Kasumi-1 (cell line): ENCODE measurements at places on chromosomes 1 and 21.

GRCh38 chr1:27330786-27331185 is 8.8 kb downstream of the TMEM222 start:
- DNase-seq, result no peak

- DNase-seq, result no peak
Measured at GRCh38 chr1:55259911-55260609, 44.9 kb upstream of the USP24 start.

DNA sequence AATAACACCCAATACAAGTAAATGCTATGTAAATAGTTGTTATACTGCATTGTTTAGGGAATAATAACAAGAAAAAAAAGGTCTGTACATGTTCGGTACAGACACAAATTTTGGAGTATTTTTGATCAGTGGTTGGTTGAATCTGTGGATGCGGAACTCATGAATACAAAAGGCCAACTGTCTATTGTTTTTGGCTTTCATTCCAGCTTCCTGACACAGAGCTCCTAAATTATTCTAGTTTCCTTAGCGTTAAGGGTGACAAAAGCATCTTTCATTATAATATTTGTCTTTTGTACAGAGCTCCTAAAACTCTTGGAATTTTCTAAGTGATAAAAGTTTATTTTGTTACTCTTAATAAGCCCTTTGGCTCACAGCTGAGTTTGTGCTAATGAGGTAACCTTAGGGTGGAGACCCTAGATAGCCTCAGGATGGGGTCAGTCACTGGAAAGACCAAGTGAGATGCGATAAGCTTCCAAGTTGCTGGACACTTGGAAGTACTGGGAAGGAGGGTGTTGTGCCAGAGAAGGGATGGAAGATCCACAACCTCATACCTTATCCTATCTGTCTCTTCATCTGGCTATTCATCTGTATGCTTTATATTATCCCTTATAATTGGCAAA is 57.4 kb upstream of the PRRC2C start:
- DNase-seq, result no peak

- no peak for DNase-seq
Measured at GRCh38 chr1:31405578-31406245, 7.3 kb upstream of the SERINC2 start.

DNA sequence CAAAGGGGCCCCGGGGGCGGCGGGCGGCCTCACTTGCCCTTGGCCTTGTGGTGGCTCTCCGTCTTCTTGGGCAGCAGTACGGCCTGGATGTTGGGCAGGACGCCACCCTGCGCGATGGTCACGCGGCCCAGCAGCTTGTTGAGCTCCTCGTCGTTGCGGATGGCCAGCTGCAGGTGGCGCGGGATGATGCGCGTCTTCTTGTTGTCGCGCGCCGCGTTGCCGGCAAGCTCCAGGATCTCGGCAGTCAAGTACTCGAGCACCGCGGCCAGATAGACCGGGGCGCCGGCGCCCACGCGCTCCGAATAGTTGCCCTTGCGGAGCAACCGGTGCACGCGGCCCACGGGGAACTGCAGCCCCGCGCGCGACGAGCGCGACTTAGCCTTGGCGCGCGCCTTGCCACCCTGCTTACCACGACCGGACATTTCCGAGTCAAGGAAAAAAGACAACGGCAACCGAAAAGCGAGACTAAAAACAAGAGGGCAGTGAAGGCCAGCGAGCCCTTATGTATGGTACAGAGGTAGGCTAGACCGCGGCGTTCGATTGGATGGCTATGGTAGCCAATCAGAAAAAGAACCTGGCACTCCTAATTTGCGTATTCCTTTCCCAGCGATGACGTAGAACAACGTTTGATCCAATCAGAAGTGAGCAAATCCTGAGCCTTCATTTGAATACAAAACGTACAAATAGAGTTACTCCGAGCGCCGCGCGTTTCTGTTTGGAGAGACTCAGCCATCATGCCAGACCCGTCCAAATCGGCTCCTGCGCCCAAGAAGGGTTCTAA is 29.6 kb upstream of the RNF187 start:
- no peak for DNase-seq

GRCh38 chr1:200892546-200892945 is 2.2 kb upstream of the INAVA start:
- DNase-seq, result no peak

DNA sequence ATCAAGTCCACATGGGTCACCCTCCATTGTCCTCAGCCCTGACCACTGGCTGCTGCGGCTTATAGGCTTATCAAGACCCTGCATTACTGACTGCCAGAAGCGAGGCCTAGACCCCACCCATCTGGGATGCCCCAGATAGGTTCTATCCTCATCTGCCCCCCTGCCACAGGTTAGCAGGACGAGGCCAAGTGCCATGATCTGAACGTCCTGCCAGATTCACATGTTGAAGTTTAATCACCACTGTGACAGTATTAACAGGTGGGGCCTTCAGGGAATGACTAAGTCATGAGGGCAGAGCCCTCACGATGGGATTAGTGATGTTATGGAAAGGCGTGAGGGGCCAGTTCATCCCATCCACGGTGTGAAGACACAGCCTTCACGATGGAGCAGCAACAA is 6.2 kb upstream of the CPLANE2 start:
- no peak for DNase-seq

- no peak for DNase-seq
Measured at GRCh38 chr21:36127250-36127904, 7.5 kb upstream of the CBR3 start.

DNA sequence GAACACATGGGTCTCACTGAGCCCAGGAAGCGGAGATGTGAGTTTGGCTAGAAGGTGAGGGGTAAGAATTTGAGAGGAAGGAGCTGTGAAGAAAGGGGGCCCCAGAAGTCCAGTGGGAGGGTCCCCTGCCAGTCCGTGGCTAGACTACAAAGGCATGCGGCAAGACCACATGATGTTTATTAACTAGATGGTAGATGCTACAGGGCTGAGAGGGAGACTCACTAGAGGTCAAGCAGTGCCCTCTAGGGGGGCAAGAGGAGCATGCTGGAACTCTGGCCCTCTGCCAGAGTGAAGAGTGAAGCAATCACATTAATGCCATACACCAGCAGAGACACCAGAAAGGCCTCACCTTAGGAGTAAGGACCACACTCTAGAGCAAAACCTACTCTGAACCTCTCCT is 12.2 kb downstream of the KIAA0319L start:
- DNase-seq, result peak; percentile 65

- DNase-seq, result no peak
Measured at GRCh38 chr1:117930484-117930883, 945 bp downstream of the WDR3 start.

DNA sequence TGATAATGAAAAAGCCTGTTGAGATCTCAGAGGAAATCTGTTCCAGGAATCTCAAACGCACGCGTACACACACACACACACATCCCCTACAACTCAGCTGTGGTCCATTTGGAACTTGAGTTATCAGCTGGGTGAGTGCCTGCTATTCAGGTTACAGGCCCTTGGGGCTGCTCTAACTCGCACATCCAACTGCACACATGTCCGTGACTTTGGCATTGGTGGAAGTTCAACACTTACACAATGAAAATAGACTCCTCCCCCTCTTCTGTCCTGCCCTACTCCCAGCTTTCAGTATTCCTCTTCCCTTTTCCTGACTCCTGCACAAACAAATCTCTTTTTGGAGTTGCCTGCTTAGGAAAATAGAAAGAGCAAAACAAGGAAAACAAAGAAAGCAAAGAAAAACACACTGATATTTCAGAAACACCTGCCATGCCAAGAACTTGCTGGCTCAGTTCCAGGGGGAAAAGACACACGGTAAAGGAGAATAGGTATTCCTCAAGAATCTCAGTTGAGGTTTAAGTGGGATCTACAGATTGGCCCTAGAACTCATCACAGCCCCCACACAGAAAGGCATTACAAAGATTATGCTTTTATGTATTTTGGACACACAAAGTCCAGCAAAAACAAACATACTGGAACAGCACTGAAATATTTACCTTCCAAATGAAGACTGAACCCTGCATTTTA is 140.9 kb downstream of the TGFBR3 start:
- no peak for DNase-seq

DNA sequence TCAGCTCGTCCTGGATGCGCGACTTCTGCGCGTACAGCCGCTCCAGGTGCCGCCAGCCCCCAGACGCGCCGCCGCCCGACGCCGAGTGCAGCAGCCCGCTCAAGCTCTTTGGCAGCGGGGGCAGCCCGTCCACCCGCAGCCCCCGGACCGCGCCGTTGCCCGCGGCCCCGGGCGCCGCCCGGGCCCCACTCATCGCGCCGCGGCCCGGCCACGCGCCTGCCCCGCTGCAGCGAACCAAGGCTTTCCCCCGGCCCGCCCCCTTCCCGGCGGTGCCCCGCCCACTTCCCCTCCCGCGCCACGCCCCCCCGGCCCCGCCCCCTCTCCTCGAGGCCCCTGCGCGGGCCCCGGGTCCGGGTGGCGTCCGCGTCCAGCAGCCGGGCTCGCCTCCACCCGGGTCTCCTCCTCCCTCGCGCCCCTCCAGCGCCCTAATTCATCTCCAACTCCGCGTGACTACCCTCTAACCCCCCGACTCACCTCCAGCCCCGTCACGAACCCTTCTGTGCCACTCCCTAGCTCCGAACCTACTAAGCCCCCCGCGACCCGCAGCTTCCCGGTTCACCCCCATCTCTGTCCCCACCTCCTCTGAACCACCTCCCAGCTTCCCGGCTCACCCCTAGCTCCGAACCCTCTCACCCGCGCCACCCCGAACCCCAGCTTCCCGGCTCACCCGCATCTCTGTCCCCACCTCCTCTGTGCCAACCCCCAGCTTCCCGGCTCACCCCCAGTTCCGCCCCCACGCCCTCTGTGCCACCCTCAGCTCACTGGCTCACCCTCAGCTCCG is at the start of gene FAM89A:
FAM89A (minus strand) TSS at position 236 of the 781 bp plus-strand sequence; CDS start at position 193, 43 bp downstream.
- DNase-seq, result peak; percentile 11

- no peak for DNase-seq
Measured at GRCh38 chr1:45335855-45336324, 4.1 kb upstream of the TOE1 start.

GRCh38 chr1:154337253-154337894 is 12.0 kb downstream of the ATP8B2 start:
- no peak for DNase-seq

GRCh38 chr1:12204140-12204539 is 25.7 kb upstream of the VPS13D start:
- DNase-seq, result no peak

DNA sequence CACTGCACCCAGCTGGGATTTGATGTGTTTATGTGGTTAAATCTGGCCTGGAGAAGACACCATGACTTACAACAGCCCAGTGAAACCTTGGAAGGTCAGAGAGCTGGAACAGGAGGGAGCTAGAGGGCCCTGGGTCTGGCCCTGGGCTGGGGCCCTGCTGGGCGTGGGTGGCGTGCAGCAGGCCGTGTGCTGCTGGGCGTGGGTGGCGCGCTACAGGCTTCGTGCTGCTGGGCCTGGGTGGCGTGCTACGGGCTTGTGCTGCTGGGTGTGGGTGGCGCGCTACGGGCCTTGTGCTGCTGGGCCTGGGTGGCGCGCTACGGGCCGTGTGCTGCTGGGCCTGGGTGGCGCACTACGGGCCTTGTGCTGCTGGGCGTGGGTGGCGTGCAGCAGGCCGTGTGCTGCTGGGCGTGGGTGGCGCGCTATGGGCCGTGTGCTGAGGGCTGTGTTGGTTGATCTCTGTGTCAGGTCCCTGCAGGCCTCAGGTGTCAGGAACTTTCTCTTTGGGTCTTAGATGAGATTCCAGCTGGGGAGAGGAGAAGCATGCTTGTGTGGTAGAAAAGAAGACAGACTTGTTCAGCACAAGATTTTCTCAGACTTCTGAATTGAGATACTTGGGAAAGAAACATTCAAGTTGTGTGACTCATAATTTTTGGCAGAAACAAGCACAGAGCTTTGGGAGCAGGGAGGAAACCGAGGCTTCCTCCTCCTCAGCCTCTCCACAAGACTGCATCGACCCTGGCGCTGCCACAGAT is 66.0 kb downstream of the COL18A1 start:
- no peak for DNase-seq

- DNase-seq, result no peak
Measured at GRCh38 chr21:40136571-40136970, 269.3 kb downstream of the PCP4 start.

GRCh38 chr1:61844006-61844405 is 101.7 kb downstream of the PATJ start:
- no peak for DNase-seq

- peak; percentile 72 for DNase-seq
Measured at GRCh38 chr1:154943649-154944400, 7.3 kb upstream of the PMVK start.

- no peak for DNase-seq
Measured at GRCh38 chr1:113118266-113118665, 45.3 kb downstream of the LRIG2 start.

- DNase-seq, result no peak
Measured at GRCh38 chr1:18735224-18735997, 104.8 kb downstream of the PAX7 start.

GRCh38 chr1:37575692-37576091 is 19.0 kb downstream of the DNALI1 start:
- DNase-seq, result no peak

- no peak for DNase-seq
Measured at GRCh38 chr21:38293113-38293512, 36.3 kb downstream of the KCNJ15 start.

- no peak for DNase-seq
Measured at GRCh38 chr21:25297117-25297516, 310.2 kb downstream of the MRPL39 start.

DNA sequence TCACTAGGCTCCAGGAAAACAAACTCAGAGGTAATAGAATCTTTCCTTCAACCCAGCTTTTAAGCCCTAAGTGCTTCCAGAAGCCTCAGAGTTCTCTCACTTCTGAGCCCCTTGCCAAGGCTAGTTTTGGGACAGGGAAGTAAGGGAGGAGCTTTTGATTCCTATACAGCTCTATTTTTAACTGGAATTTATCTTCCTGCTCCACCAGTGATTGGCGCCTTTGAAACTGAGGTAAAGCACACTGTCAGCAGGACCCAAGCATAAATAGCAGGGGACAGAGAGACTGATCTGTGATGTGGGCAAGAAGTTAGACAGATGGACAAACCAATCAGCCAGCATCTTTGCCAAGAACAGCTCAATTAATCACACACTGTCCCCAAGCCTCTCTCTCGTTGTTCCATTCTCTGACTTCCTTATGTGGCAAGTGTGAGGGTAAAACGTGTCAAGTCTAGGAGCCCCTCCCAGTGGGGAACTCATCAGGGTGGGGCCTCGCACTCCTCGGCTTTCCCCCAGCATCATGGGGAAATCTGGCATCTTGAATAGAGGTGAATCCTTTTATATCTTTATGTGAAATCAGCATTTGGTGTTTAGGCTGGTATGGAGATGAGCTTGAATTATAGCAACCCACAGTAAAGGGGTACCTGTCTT is 40.2 kb upstream of the MPZL1 start:
- no peak for DNase-seq

DNA sequence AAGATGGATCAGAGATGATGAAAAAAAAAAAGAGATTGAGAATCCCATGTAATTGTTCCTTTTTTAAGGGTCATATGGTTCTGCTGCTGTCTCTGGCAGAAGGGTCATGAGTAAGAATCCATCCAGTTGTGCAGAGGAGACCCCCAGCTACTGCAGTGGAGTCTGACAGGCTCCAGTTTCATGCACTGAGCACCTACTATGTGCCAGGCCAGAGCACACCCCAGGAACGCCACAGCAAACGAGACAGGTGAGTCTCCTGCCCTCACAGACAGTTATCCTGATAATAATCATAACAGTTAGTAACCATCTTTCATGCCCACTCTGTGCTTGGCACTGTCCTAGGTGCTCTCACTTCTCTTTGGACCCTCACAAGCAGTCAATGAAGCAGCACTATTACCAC is 420.0 kb downstream of the MATN1 start:
- DNase-seq, result no peak

- DNase-seq, result peak; percentile 68
Measured at GRCh38 chr21:34892209-34892608, 156.9 kb downstream of the RUNX1 start.

GRCh38 chr1:178931858-178932551 is 61.1 kb upstream of the ANGPTL1 start:
- no peak for DNase-seq
